D721Med (cell line): ENCODE measurements at places on chromosomes 11 and 22.

GRCh38 chr11:93059117-93059957, 89.9 kb downstream of the MTNR1B start:
- DNase-seq, result no peak

DNA sequence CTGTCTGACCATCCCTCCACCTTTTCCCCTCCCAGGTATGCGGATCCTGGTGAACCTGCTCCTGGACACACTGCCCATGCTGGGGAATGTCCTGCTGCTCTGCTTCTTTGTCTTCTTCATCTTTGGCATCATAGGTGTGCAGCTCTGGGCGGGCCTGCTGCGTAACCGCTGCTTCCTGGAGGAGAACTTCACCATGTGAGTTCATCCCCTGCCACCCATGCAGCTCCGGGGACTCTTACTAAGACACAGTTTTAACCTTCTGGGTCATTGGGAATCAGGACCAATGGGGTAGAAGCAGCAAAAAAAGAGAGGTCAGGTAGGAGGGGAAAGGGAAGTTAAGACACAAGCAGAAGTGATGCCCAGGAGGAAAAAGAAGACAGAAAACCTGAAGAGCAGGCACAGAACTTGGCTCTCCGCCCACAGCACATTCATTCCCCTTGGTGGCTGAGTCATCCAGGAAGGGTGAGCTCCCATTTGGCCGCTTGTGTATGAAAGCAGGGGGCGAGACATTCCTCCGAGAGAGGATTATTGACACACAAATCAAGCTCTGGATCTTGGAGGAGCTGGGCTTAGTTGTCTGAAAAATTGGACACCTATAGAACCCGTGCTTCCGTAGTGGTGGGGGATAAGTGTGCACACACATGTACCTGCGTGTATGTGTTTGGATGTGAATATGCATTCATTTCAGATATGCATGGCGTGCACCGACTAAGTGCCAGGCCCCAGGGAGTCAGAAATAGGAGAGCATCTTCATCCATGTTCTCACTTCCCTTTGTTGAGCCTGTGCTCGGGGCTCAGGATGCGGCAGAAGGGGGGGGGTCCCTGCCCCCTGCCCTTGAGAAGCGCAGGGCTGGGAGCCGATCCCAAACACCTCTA, 64.2 kb downstream of the CACNA1I start:
- DNase-seq, result no peak

DNA sequence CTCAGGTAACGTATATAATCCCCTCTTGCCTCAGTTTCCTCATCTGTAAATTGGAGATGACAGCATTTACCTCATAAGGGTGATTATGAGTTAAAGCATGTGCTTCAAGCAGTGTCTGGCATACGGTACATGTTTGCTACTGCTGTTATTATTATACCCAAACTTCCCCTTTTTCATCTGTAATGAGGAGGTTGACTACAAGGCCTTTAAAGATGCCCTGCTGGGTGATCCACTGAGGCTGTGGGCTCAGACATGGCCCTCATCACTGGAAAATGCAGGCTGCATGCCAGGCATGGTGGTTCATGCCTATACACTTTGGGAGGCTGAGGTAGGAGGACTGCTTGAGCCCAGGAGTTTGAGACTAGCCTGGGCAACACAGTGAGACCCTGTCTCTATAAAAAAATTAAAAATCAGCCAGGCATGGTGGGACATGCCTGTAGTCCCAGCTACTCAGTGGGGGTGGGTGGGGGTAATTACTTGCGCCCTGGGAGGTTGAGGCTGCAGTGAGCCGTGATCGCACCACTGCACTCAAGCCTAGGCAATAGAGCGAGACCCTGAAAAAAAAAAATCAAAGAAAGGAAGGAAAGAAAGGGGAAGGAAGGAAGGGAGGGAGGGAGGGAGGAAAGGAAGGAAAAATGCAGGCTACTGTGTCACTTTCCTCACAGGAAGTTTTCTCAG, 4.3 kb downstream of the PIK3IP1 start:
- DNase-seq, result no peak

DNA sequence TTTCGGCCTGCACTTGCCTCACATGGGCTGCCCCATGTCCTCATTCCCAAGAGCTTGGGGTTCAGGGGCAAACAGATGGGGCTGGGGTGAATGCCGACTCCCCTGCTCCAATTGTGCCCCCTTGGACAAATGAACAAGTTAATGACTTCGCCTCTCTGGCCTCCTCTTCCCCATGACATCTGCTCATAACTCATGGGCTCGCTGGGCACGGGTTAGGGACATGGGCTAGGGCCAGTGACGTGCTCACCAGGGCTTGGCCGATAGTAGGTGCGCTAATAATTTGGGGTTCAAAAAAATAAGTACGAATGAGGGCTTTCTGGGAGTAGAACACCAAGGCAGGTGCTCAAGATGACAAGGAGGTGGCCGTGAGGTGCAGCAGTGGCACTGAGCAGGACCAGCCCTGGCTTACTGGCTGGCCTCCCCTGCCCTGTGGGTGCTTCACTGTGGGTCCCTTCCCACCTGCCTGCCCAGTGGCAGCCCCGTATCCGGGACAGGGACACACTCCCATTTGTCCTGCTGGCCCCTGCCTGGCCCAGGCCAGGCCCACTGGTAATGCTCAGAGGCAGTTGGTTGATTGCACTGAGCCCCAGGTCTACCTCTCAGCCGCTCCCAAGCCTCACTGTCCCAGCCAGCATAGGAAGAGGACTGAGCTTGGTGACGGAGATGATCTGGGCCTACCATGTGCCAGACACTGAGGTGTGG, 12.3 kb downstream of the CBX6 start:
- no peak for DNase-seq

GRCh38 chr11:128195756-128196155, 391.6 kb downstream of the ETS1 start:
- DNase-seq, result no peak

GRCh38 chr11:8403310-8403709, 139.6 kb upstream of the LMO1 start:
- DNase-seq, result no peak

- DNase-seq, result no peak
Observed at GRCh38 chr11:113287801-113288200, 26.6 kb upstream of the TTC12 start.

DNA sequence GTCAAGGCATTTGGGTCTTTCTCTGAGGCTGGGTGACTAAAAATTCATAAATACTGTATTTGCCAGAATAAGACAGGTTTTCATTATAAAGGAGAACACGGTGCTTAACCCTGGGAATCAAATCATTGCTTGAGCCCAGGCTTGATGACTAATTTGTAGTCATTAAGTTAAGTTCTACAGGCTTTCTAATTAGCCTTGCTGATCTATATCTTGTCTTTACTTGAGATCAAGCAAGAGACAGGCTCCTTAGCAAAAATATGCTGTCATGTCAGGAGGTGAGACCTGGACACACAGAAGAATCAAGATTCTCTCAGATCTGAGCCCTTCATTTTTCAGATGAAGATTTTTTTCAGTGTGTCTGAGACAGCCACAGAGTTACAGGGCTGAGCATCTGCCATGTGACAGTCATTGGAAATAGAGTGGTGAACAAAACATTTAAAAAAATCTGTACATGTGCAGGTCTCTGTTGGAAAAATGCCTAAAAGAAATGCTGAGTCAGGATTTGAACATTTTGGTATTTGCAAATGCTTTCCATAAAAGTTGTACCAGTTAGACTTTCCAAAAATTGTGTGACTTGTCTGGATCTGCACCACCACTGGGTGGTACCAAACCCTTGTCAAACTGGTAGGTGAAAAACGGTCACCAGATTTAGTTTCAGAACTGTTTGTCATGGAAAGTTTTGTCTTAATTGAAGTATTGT, 14.6 kb downstream of the ACAT1 start:
- no peak for DNase-seq

- no peak for DNase-seq
Observed at GRCh38 chr22:40196628-40197360, 19.1 kb downstream of the TNRC6B start.

- no peak for DNase-seq
Observed at GRCh38 chr11:75760710-75761493, 7.7 kb upstream of the DGAT2 start.

GRCh38 chr11:122099374-122100036, 16.5 kb downstream of the BLID start:
- no peak for DNase-seq

- DNase-seq, result no peak
Observed at GRCh38 chr11:104275992-104276391, 112.0 kb upstream of the PDGFD start.

- no peak for DNase-seq
Observed at GRCh38 chr11:125141686-125142535, 22.6 kb upstream of the PKNOX2 start.

DNA sequence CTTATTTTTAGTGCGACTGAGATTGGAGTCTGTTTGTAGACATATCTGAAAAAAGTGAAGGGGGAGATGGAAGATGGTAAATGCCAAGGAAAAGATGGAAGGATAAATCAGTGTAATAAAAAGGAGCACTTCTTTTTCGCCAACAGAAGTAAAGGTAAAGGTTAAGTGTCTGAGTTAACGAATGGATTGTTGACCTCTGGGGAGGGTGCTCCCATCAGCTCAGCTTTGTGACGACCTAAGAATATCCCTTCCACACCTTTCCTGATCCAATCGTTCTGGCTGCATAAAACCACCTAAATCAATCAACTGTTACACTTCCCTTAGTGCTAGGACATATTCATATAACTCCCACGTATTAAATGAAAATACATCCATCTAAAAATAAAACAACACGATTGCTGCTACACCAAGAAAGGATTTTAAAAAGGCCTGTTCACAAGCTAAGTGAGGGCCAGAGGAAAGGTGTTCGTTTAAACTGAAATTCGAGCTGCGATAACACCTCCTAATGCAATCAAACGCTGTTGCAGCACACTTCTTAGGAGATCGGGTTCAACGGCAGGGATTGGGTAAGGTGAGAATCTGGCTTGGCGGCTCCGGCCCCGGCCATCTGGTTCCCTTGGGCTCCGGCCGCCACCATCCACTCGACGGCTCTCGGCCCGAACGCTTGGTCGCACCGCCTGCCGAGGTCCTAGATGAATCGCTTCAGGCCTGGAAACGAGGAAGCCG, 658 bp downstream of the C11orf71 start:
- no peak for DNase-seq

DNA sequence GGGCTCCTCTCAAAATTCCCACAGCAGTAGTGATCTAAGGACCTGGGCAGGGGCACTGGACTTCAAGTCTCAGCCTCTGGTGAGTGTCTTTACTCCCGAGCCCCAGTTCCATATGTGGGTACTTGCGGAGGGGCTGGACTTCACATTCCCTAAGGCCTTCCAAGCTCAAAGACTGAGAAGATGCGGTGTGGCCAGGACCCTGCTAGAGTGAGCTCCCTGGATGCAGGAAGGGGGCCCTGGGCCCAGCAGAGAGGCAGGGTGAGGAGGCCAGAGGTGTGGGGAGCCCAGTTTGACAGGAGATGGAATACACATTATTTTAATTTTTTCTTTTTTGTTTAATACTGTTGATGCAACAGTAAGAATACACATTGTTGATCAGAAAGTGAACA, 83.7 kb downstream of the IGLL1 start:
- no peak for DNase-seq

DNA sequence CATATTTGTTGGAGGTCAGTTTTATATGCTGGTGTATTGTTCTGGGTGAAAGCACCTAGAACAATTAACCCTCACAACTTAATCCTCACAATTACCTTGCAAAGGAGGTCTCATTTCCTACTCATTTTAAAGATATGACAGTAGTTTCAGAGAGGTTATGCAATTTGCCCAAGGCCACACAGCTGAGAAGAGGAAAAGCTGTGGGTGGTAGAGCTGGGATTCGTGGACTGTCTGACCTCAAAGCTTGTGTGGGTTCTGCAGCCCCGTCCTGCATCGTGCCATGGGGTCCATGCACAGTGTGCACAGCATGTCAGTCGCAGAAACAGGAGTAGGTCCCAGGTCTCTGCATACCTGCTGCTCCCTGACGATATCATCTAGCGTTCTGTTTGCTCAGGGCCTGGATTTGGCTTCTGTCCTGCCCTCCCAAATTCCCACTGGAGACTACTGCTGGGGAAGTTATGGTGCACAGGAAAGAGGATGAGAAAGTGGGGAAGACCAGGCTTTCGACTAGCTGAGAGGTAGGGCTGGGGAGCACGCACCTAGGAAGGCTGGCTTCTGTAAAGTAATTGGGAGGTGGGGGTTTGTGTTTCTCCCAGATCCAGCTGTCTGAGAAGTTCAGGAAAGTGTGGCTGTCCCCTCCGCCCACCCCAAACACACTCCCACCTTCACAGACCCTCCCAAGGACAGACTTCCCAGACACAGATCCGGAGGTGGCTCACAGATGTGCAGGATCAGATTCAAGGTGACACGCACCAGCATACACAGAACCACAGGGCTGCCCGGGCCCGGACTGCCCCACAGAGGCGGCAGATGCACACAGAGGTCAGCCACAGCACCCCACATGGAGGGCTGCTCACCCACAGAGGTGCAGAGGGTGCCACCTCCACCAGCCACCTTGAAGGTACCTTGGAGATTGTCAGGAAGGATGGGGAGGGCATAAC, 2.0 kb downstream of the BACE1 start:
- DNase-seq, result no peak

GRCh38 chr22:28332410-28332809, 347.2 kb downstream of the TTC28 start:
- DNase-seq, result no peak

DNA sequence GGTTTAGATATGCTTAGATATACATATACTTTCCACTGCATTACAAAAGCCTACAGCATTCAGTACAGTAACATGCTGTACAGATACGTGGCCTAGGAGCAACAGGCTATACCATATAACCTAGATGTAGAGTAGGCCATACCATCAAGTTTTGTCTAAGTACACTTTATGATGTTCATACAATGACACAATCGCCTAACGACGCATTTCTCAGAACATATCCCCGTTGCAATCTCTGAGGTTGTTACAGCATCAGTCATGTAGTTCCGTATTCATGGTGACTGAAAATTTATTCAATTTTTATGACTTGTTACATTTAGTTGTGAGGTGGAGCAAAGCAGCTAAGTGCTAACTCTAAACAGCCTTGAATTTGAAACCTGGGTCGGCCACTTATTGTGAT, 6.7 kb downstream of the ZBTB44 start:
- no peak for DNase-seq

GRCh38 chr11:10762185-10762584, 11.1 kb downstream of the CTR9 start:
- DNase-seq, result no peak

DNA sequence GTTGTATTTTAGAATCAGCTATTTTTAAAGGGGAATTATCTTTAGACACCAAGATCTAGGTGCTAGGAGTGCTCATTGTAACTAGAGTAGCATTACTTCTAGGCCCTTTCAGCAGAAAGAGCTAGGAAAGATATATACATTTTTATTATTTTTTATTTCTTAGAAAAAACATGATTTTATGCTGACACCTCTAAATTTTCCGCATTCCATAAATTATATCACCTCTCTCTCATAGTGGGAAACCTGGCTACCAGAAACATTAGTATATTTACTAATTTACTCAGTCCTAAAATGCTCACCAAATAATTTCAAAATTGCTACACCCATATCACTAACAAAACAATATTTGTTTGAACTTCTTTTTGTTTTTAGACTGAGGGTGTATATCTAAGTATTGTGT, 32.1 kb upstream of the SLC36A4 start:
- no peak for DNase-seq

GRCh38 chr22:30204015-30204741, 42.4 kb downstream of the LIF start:
- no peak for DNase-seq

GRCh38 chr22:49036513-49036912, 791.2 kb downstream of the BRD1 start:
- DNase-seq, result no peak

GRCh38 chr11:131027491-131027890, 111.2 kb upstream of the SNX19 start:
- DNase-seq, result no peak
